ENCODE measurements at places on chromosomes 7 and 10. TPM values are rescaled to one million over a fixed set of nuclear protein-coding genes. Genes with fewer than 3 reads are reported as not detected.

GRCh38 chr10:110556969-110557601 is 10.4 kb upstream of the SMC3 start:
- peak; percentile 27 for DNase-seq
- no peak overlapping the region for H3K4me3 ChIP-seq
- no peak overlapping the region for H3K27ac ChIP-seq

Gene SPDYE5
- 0.16 TPM for total RNA-seq

- DNase-seq, result no peak
- no peak overlapping the region for H3K27ac ChIP-seq
- no peaks in the 10 kb centered on the region for H3K36me3 ChIP-seq
These were observed 169.0 kb upstream of the KIAA1217 start for GRCh38 chr10:24039897-24040296.

Gene NCF1
- not detected for total RNA-seq

Gene OR2A12
- total RNA-seq, result not detected

GRCh38 chr7:26397796-26398426 is 106.2 kb downstream of the SNX10 start:
- peaks cover 9% of the 10 kb centered on the region for H3K4me1 ChIP-seq
- H3K27ac ChIP-seq, result no peak overlapping the region
- no peaks in the 10 kb centered on the region for H3K36me3 ChIP-seq
- DNase-seq, result no peak
- H3K4me3 ChIP-seq, result peak overlapping the region; percentile 97
- no peaks in the 10 kb centered on the region for H3K27me3 ChIP-seq

DNA sequence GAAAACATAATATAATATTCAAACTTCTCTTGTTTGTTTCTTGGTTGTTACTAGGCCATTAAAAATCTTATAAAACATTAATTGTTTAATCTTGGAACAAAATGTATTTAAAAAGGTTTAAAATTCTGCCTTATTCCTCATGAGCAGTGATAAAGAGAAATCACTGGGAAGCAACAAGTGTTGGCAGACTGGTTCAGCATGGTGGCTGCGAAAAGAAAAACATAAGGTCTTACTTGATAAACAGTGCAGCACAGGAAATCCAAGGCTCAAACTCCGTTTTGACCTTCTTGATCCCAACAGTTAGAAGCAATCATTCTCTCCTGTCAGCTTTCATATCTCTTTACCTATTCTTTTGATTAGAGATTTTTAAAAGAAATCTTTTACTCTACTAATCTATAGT is 530.8 kb downstream of the CNTNAP2 start:
- H3K27me3 ChIP-seq, result peaks cover 28% of the 10 kb centered on the region
- H3K4me3 ChIP-seq, result no peak overlapping the region
- no peaks in the 10 kb centered on the region for H3K4me1 ChIP-seq
- DNase-seq, result no peak

DNA sequence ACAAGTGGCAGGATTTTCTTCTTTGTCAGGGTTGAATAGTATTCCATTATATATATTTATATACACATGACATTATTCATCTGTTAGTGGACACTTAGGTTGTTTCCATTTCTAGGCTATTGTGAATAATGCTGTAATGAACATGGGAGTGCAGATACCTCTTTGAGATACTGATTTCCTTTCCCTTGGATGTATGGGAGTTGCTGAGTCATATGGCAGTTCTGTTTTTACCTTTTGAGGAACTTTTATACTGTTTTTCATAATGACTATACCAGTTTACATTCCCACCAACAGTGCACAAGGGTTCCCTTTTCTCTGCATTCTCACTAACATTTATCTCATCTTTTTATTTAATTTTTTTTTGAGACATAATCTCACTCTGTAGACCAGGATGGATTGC is 1.8 kb upstream of the CLCN1 start:
- DNase-seq, result no peak
- H3K36me3 ChIP-seq, result peaks cover 6% of the 10 kb centered on the region
- H3K4me3 ChIP-seq, result no peak overlapping the region
- no peak overlapping the region for H3K27ac ChIP-seq
- H3K27me3 ChIP-seq, result no peaks in the 10 kb centered on the region

DNA sequence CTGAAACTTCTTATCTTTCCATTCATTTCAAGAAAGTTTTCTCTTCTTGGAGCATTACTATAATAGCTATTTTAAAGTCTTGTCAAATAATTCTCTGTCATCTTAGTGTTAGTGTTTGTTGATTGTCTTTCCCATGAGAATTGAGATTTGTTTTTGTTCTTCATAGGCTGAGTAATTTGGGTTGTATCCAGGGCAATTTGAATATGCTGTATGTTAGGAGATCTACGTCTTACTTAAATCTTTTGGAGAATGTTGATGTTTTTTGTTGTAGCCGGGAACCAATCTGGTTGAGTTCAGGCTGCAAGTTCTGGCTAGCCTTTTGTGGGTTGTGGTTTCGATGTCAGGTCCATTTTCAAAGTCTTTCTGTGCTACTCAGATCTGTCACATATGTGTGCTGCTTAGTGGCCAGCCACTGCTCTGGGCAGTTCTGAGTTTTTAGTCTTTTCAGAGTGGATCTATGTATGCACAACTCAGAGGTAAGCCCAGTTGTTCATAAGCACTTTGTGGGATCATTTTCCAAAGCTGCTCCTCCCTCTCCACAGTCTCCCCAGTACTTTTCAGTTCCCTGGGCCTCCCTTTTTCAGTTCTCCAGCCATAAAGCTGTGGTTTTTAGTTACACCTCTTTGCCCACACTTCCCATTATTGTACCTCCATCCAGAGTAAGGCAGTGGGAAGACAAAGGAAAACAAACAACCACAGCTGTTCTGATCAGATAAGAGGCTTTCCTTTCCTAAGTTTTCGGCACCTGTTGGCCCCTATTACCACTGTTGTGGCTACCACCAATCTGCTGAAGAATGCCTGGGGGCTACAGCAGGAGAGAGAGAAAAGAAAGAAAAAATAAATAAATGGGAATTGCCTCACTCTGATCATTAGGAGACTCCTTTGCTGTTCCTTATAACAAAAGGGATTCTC is 4.7 kb upstream of the CCNJ start:
- H3K4me3 ChIP-seq, result no peak overlapping the region
- peaks cover 21% of the 10 kb centered on the region for H3K27me3 ChIP-seq
- H3K27ac ChIP-seq, result no peak overlapping the region
- no peaks in the 10 kb centered on the region for H3K4me1 ChIP-seq
- no peak for DNase-seq
- H3K36me3 ChIP-seq, result no peaks in the 10 kb centered on the region

Gene BTBD16
- total RNA-seq, result not detected

GRCh38 chr7:107332488-107333269 is 137.2 kb upstream of the GPR22 start:
- H3K36me3 ChIP-seq, result peaks cover 5% of the 10 kb centered on the region
- no peak for DNase-seq
- H3K4me1 ChIP-seq, result peaks cover 9% of the 10 kb centered on the region
- no peak overlapping the region for H3K4me3 ChIP-seq
- H3K27me3 ChIP-seq, result no peaks in the 10 kb centered on the region
- no peak overlapping the region for H3K27ac ChIP-seq

GRCh38 chr10:17073725-17074540 is 55.7 kb downstream of the CUBN start:
- no peak overlapping the region for H3K4me3 ChIP-seq
- DNase-seq, result no peak
- peak overlapping the region; percentile 54 for H3K27ac ChIP-seq
- peaks cover 29% of the 10 kb centered on the region for H3K4me1 ChIP-seq

DNA sequence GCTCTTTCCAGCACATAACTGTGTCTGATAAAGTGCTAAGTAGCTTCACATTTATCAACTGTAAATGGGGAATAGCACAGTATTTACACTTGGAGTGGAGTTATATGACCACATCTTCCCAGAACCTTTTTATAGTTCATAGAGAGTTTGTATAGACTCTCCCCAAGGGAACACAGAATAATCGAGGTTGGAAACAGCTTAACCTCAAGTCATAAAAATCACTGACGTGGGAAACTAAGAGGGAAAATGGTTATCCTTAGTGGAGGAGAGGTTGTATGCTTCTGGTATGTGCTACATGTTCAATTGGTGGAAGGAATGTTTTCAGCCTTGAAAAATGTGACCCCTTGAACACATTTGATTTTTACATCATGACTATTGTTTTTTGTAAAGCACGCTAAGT is 167.9 kb upstream of the KIAA1217 start:
- DNase-seq, result no peak
- H3K4me3 ChIP-seq, result no peak overlapping the region
- H3K27ac ChIP-seq, result no peak overlapping the region
- H3K27me3 ChIP-seq, result peaks cover 53% of the 10 kb centered on the region
- H3K4me1 ChIP-seq, result no peaks in the 10 kb centered on the region

- H3K4me3 ChIP-seq, result no peak overlapping the region
- H3K27ac ChIP-seq, result no peak overlapping the region
- DNase-seq, result no peak
These were observed 418.7 kb downstream of the GLRX3 start for GRCh38 chr10:130554701-130555410.
